ENCODE measurements at places on chromosomes 2 and 18.
A peak's percentile ranks its signal among the peaks of the same experiment; 100 is the strongest.

- no peak overlapping the region for H3K27ac ChIP-seq
- no peak for DNase-seq
Measured at GRCh38 chr2:196149948-196150347, 21.4 kb downstream of the STK17B start.

DNA sequence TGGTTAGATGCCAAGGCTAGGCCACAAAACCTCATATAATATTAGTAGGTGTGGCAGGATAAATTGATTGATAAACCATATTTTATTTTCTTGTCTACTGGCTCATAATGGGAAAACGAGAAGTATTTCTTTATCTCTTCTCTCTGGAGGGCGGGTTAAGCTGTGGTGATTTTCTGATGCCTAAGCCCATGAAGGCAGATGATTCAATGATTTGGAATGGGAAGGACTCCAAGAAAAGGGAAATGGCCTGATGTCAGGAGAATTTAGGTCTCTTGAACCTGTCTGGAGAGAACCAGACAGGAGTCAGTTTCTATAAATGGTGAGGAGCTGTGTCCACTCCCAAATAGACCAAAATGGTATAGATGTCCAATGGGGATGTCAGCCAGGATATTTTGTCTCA lies 18.7 kb upstream of the MAP4K3 start:
- no peak overlapping the region for H3K4me3 ChIP-seq
- peaks cover 15% of the 10 kb centered on the region for H3K36me3 ChIP-seq
- H3K4me1 ChIP-seq: no peaks in the 10 kb centered on the region

GRCh38 chr2:241381872-241382271 lies 25.8 kb downstream of the FARP2 start:
- no peak for DNase-seq
- no peaks in the 10 kb centered on the region for H3K4me1 ChIP-seq
- no peak overlapping the region for H3K4me3 ChIP-seq
- no peak overlapping the region for H3K27ac ChIP-seq
- H3K27me3 ChIP-seq: no peaks in the 10 kb centered on the region
- H3K36me3 ChIP-seq: no peaks in the 10 kb centered on the region

- H3K4me1 ChIP-seq: peaks cover 32% of the 10 kb centered on the region
- no peaks in the 10 kb centered on the region for H3K36me3 ChIP-seq
- no peak for DNase-seq
- no peaks in the 10 kb centered on the region for H3K27me3 ChIP-seq
- H3K27ac ChIP-seq: peak overlapping the region; percentile 100
Measured at GRCh38 chr2:156340804-156341451, 8.4 kb upstream of the NR4A2 start.

GRCh38 chr2:35410431-35411061 lies 945.0 kb upstream of the CRIM1 start:
- H3K27me3 ChIP-seq: no peaks in the 10 kb centered on the region
- H3K27ac ChIP-seq: no peak overlapping the region

- no peak overlapping the region for H3K27ac ChIP-seq
- no peaks in the 10 kb centered on the region for H3K27me3 ChIP-seq
- H3K4me1 ChIP-seq: no peaks in the 10 kb centered on the region
- no peak overlapping the region for H3K4me3 ChIP-seq
Measured at GRCh38 chr2:230691005-230691647, 21.5 kb upstream of the CAB39 start.

DNA sequence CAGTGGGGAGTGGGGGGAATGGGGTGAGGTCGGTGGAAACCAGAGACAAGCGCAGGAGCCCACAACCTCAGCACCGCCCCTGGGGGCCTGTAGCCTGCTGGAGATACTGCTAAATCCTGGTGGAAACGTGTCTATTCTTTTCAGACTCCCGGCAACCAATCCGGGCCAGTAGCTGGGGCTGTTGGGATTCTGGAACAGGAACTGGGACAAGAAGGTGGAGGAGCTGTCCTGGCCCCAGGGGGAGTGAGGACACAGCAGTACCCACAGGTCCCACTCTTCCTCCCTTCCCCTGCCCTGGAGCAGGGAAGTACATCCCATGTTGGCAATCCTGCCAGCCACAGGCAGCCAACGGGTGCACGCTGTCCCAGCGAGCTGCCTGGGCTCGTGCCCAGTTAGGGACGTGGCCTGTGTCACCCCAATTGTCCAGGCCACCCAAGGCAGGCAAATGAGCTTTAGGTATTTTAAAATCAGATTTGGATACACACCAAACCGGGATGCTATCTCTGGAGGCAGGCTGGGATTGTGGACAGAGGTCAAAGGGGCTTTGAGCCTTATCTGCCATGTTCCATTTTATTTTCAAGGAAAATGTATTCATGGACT lies 51.8 kb downstream of the HS1BP3 start:
- H3K36me3 ChIP-seq: no peaks in the 10 kb centered on the region
- peaks cover 53% of the 10 kb centered on the region for H3K4me1 ChIP-seq
- no peaks in the 10 kb centered on the region for H3K27me3 ChIP-seq
- DNase-seq: no peak

- no peaks in the 10 kb centered on the region for H3K27me3 ChIP-seq
- H3K4me1 ChIP-seq: no peaks in the 10 kb centered on the region
- H3K27ac ChIP-seq: no peak overlapping the region
- DNase-seq: no peak
- H3K36me3 ChIP-seq: no peaks in the 10 kb centered on the region
- H3K4me3 ChIP-seq: no peak overlapping the region
Measured at GRCh38 chr2:232543491-232543890, 4.0 kb downstream of the CHRNG start.

- H3K4me1 ChIP-seq: no peaks in the 10 kb centered on the region
- DNase-seq: no peak
Measured at GRCh38 chr2:5433855-5434254, 258.3 kb upstream of the SOX11 start.

DNA sequence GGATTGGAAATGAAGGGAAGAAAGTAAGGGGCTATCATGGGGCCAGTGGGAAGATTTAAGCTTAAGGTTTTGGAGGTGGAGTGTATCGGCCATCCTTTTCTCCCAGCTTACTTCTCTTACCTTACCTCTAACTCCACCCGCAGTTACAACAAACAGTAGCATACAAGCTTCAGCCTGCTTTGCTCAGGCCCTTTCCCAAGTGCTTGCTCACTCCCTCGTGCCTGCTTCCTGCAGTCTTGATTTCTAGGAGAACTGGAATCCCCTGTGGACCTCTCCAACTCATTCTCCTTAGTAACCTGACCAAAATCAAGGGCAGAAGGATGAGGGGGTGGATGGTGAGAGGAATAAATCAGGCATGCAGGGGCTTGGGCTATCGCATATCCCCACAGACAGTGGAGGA lies 5.8 kb upstream of the LYG2 start:
- no peaks in the 10 kb centered on the region for H3K27me3 ChIP-seq
- no peak for DNase-seq
- no peak overlapping the region for H3K4me3 ChIP-seq
- H3K27ac ChIP-seq: no peak overlapping the region
- H3K4me1 ChIP-seq: no peaks in the 10 kb centered on the region

DNA sequence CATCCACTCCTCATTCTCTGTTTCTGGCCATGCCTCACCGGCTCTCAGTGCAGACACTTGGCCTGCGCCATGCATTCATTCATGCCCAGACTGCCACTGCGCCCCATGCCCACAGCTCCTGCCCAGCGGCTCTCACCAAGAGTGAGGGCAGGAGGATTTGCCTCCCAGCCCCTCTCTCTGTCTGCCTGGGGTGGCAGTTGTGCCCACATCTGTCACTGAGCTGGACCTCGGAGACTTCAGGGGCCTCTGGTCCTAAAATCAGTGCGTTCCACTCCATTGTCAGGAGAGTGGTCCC lies 75.1 kb downstream of the CIB4 start:
- no peak for DNase-seq
- peaks cover 4% of the 10 kb centered on the region for H3K4me1 ChIP-seq
- no peak overlapping the region for H3K27ac ChIP-seq
- no peaks in the 10 kb centered on the region for H3K36me3 ChIP-seq
- no peak overlapping the region for H3K4me3 ChIP-seq

- peak; percentile 12 for DNase-seq
- H3K27ac ChIP-seq: no peak overlapping the region
- no peak overlapping the region for H3K4me3 ChIP-seq
- no peaks in the 10 kb centered on the region for H3K27me3 ChIP-seq
Measured at GRCh38 chr2:10526281-10527000, 78.3 kb upstream of the ODC1 start.

- no peak overlapping the region for H3K27ac ChIP-seq
- no peaks in the 10 kb centered on the region for H3K27me3 ChIP-seq
- no peak for DNase-seq
- H3K4me1 ChIP-seq: peaks cover 9% of the 10 kb centered on the region
Measured at GRCh38 chr18:32081881-32082280, 9.8 kb upstream of the RNF138 start.

DNA sequence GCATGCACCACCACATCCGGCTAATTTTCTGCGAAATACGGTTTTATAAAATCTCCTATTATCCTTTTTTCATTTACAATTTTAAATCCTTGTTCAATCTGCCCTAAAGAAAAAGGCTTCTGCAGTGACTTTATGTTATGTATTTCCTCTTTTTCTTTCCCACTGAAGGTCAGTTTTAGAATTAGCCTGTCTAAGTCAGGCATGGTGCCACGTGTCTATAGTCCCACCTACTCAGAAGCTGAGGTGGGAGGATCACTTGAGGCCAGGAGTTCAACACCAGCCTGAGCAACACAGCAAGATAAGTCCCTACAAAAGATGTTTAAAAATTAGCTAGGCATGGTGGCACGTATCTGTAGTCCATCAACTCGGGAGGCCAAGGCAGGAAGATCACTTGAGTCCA lies 39.8 kb upstream of the TNFRSF11A start:
- H3K4me1 ChIP-seq: no peaks in the 10 kb centered on the region
- no peak for DNase-seq
- peaks cover 4% of the 10 kb centered on the region for H3K36me3 ChIP-seq

DNA sequence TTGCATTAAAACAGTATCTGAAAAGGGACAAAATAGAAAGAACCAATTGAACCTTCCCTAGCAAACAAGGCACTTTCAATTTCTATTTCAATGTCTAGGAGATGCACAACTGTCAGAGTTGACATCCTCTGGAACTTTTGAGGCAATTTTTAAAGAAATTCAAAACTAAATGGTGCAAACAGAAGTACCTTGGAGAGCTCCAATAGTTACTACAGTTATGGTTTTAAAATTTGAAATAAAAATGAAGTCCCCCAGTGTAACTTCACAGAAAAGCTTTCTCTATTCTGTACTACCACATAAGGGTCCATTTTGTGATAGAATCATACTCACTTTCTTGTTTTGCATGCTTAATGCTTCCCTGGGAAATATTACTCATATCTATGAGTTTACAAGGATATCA lies 162.1 kb downstream of the KCNH7 start:
- H3K27ac ChIP-seq: no peak overlapping the region
- DNase-seq: no peak
- no peaks in the 10 kb centered on the region for H3K36me3 ChIP-seq
